T47D (cell line): ENCODE measurements at places on chromosomes 1 and 21.

DNA sequence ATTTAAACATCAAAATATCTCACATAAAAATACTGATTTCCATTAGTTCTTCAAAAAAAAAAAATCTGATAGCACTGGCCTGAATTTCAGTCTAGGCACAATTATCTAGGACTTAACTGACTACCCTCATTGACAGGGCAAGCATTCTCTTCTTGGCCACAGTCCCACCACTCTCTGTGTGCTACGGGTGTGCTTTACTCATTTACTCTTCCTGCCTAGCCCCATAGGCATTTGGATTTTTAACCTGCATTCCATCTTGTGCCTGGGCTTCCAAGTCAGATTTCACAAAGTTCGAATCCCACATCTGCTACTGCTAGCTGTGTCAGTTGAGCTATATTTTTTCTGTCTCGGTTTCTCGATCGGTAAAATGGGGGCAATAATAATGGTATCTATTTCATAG lies 38.0 kb downstream of the PTPN14 start:
- no peak for DNase-seq

GRCh38 chr1:150281221-150281757 lies 1.1 kb upstream of the CIART start:
- DNase-seq, result peak; percentile 84

DNA sequence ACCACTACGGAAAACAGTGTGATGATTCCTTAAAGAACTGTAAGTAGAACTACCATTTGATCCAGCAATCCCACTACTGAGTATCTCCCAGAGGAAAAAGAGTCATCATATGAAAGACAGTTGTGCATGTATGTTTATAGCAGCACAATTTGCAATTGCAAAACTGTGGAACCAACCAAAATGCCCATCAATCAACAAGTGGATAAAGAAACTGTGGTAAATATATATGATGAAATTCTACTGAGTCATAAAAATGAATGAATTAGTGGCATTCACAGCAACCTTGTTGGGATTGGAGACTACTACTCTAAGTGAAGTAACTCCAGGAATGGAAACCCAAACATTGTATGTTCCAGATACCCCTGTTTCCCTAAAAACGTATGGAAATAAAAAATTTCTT lies 337.0 kb upstream of the PTBP2 start:
- DNase-seq, result no peak

GRCh38 chr1:225424562-225425200 lies 3.2 kb downstream of the LBR start:
- no peak for DNase-seq

GRCh38 chr1:159848326-159848725 lies 14.1 kb downstream of the VSIG8 start:
- no peak for DNase-seq

DNA sequence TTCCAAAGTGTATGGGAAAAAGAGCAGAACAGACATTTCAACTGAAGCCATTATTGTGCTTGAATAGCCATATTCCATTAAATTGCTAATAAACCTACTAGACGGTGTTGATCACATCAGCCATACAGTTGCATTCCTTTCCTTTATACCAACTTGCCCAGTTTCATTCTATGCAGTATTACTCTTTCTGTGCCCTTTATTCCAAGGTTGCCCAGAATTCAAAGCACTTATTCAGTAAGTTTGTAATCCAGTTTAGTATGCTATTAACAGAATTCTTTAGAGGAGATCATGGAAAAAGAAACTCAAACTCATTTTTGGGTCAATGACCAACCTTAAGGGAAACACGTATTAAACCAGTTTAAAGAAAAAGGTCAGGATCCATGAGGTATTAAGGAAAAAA lies 89.5 kb downstream of the DDAH1 start:
- DNase-seq, result no peak

GRCh38 chr1:184157394-184157742 lies 105.8 kb downstream of the TSEN15 start:
- no peak for DNase-seq

DNA sequence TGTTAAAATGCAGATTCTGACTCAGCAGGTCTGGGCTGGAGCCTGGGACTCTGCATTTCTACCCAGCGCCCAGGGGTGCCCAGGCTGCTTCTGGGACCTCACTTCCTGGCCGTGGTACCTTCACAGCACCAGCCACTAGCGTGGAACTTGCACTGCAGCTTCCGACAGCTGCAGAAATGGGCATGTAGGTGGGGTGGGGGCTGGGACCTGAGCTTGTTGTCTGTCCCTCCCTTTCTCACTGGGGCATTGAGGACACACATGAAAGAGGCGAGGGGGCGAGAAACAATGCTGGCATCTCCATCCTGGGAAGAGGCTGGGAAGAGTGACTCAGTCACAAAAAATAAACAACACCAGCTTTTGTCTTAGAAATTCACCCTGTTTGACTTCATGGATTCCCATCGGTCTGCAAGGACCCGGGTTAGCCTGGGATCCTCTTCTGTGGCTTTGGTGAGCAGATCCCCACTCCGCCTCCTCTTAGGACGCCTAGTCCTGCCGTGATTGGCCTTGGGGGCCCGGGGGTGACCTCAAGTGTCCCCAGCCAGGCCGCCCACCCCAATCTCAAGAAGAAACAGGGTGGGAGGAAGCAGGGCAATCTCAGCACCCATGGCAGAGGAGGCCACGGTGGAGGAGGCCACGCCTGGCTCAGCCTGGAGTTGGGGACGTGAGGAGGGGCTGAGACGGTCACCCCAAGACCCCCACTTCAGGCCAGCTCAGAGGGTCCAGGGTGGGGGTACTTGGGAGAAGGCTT lies 29.9 kb upstream of the POFUT2 start:
- DNase-seq, result no peak
